ENCODE measurements at places on chromosomes 1 and 21. TPM values are rescaled to one million over a fixed set of nuclear protein-coding genes. Genes with fewer than 3 reads are reported as not detected.

- no peak for DNase-seq
Measured at GRCh38 chr1:44345187-44345775, 9.8 kb downstream of the ERI3 start.

GRCh38 chr21:40029888-40030287, 162.7 kb downstream of the PCP4 start:
- DNase-seq, result peak; percentile 18

GRCh38 chr1:61424382-61424781, 300.6 kb downstream of the TM2D1 start:
- DNase-seq, result no peak

DNA sequence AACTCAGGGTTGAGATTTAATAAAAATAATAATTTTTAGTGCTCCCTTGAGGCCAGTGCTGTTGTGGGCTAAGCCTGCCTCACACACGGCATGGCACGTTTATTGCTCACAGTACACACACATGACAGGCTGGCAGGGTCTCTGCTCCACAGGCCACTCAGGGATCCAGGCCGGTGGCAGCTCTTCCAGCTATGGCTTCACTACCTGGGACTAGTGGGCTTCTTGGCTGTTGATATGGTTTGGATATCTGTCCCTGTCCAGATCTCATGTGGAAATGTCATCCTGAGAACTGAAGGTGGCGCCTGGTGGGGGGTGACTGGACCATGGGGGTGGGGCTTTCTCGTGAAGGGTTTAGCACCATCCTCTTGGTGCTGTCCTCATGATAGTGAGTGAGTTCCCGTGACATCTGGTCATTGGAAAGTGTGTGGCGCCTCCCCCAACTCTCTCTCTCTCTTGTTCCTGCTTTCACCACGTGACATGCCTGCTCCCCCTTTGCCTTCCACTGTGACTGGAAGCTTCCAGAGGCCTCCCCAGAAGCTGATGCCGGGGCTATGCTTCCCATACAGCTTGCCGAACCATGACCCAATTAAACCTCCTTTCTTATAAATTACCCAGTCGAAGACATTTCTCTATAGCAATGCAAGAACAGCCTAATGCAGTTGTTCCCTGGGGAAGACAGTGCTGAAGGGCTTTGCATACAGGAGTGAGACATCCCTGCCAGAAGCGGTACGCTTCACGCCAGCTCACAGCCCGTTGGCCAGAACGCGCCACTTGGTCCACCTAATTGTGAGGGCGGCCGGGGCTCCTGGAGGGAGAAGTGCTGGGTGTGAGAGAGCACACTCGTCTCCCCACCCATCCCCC, 226.9 kb upstream of the C1orf174 start:
- no peak for DNase-seq

GRCh38 chr1:54227891-54228310, 27.9 kb downstream of the MRPL37 start:
- DNase-seq, result no peak

- DNase-seq, result no peak
Measured at GRCh38 chr1:220303871-220304270, 31.6 kb upstream of the RAB3GAP2 start.

DNA sequence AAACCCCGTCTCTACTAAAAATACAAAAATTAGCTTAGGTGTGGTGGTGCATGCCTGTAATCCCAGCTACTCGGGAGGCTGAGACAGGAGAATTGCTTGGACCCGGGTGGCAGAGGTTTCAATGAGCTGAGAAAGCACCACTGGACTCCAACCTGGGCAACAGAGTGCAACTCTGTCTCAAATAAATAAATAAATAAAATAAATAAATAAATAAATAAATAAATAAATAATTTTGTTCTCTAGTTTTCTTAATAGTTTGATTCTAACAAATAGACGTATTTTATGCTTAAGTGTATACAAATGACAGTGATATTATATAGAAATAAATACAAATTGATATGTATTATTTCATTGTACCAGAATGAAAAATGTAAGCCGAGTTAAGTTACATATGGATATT, 339.9 kb upstream of the OLFM3 start:
- no peak for DNase-seq

- DNase-seq, result no peak
Measured at GRCh38 chr1:221371705-221372104, 370.2 kb downstream of the DUSP10 start.

AKR7A3 gene
- total RNA-seq, result 0.20 TPM

DNA sequence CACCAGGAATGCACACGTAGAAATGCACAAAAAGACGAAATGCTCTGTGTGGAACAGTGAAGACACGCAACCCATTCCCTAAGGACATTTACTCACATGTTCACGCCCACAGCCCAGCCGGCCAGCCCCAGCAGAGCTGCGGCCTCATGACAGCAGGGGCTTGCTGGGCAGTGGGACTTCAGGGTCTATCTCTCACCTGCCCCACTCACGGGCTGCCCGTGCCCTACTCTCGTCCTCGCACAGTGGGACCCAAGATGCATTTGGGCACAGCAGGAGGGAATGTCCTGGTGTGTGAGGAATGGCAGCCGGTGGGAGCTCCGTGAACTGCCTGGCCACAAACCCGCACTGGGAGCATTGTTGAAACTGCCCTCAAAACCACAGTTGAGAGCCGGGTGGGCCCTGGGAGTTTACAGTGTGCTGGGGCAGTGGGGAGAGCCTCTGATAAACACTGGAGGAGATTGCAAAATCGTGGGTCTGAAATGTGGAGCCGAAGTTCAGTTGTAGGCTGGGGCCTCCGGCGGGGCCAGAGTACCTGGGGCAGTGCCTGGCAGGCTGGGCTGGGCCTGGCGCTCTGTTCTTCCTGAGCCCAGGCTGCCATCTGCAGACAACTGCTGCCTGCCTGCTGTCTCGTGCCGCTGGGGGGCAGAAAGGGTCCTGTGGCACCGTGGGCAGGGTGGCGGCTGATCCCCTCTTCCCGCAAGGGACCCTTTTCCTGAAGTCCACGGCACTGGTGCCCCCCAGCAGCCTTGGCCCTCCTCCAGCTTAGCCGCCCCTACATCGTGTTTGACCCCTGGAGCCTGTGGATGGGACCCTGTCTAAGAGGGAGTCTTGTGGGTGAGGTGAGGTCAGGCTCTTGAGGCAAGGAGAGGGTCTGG, 20.7 kb upstream of the POFUT2 start:
- no peak for DNase-seq

FAM151A gene
- not detected for total RNA-seq

DNA sequence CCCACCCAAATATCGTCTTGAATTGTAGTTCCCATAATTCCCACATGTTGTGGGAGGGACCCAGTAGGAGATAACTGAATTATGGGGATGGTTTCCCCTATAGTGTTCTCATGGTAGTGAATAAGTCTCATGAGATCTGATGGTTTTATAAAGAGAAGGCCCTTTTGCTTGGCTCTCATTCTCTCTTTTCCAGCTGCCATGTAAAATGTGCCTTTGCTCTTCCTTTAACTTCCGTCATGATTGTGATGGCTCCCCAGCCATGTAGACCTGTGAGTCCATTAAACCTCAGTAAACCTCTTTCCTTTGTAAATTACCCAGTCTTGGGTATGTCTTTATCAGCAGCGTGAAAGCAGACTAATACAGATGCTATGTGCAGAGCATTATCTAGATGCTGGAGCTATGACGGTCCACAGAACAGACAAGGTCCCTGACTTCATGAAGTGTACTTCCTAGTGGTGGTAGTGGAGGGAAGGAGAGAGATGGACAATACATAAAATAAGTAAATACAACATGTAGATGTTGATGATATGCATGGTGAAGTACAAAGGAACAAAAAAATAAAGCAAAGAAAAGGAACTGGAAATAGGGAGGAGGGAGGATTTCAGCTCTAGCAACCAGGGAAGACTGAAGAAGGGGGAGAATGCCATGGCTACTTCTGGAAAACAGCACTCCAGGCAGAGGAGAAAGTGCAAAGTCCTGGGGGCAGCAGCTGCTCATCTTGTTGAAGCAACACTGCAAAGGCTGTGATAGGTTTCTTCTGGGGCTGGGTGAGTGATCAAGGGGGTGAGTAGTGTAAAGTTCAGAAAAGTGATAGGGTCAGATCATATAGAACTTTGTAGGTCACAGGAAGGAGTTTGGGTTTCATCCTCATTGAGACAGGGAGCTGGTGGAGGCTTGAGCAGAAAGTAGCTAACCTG, 6.8 kb upstream of the RCAN1 start:
- no peak for DNase-seq

TEDDM1 gene
- total RNA-seq, result not detected

FOXD2 gene
- total RNA-seq, result 0.04 TPM

OPN3 gene
- total RNA-seq, result 6.3 TPM

ACTN2 gene
- 1,486 TPM for total RNA-seq

GRCh38 chr1:24688033-24688432, 44.9 kb downstream of the SRRM1 start:
- DNase-seq, result no peak

GRCh38 chr1:19769211-19769932, 30.3 kb downstream of the TMCO4 start:
- DNase-seq, result no peak

SLC22A15 gene
- total RNA-seq, result 10.1 TPM

RHCE gene
- total RNA-seq, result 0.28 TPM

- no peak for DNase-seq
Measured at GRCh38 chr1:226582966-226583365, 34.4 kb downstream of the STUM start.

ASCL5 gene
- not detected for total RNA-seq

DNA sequence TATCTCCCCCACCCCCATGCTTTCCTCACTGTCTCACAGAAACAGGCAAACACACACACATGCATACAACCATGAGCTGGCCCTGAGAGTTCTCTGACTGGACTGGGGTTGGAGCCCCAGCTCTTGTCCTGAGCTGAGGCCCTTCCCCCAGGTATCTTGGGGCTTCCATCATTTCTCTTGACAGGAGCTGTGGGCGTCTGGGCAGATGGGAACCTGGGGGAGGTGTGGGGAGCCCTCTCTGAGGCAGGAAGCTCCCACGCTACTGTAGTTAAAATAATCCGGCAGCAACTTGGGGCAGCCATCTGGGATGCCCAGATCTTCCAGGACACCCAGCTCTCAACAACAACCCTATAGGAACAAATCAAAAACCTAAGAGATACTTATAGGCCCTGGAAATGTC, 2.7 kb upstream of the KIF21B start:
- no peak for DNase-seq

GRCh38 chr1:193516755-193517388, 330.5 kb upstream of the B3GALT2 start:
- no peak for DNase-seq

AMY2A gene
- 1.7 TPM for total RNA-seq

DNA sequence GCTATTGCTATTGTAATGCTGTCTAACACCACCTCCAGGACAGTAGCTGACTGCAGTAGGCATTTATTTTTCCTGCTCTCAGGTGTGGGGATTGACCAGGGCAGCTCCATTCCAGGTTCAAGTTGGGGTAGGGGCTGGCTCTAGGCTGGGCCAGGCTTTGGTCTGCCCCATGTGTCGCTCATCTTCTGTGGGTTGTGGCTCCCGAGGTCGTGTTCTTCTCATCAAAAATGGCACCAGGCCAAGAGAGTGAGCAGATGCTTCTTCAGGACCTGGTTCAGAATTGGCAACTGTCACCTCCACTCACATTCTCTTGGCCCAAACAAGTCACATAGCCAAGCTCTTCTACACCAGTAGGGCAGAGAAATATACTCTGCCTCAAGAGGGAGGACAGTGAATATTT, 133.7 kb downstream of the PTPRU start:
- DNase-seq, result no peak

- no peak for DNase-seq
Measured at GRCh38 chr1:116110567-116111523, at the start of gene MAB21L3. TSS of gene MAB21L3 (plus strand) at chr1:116111399. CDS start at chr1:116112616, 1,217 bp downstream.

GRCh38 chr1:246577082-246577719, 10.9 kb downstream of the CNST start:
- no peak for DNase-seq

DNA sequence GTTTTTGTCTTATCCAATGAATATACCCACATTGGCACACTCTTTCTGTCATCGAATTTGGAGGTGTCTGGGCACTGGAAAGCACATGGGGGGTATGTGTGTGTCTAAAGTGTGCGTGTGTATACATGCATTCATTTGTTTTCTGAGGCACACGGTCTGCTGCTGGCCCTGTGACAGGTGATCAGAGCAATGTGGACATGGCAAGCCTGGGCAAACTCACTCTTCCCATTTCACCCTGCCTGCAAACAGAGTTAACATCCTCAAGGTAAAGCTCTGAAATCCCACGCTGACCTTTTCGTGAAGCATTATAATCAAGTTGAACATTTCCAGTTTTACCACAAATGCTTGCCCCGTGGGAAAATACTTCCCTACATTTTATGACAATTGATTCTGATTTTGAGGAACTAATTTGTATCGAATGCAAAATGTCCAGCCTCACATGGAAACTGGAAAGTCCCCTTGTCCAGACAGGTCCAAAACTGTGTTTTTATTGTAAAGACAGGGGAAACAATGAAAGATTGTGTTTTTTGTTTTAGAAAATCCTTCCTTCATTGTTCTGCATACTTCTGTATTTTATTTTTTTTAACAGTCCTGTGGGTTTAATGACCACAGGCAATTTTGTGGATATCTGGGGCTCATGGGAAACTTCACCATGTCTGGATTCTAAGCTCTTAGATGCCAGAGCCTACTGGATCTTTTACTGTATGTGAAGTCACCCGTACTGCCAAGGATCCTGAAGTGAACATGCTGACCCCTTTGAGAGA, 160.9 kb downstream of the PBX1 start:
- no peak for DNase-seq

- DNase-seq, result peak; percentile 83
Measured at GRCh38 chr1:9867408-9868243, 42.4 kb downstream of the CTNNBIP1 start.

DNA sequence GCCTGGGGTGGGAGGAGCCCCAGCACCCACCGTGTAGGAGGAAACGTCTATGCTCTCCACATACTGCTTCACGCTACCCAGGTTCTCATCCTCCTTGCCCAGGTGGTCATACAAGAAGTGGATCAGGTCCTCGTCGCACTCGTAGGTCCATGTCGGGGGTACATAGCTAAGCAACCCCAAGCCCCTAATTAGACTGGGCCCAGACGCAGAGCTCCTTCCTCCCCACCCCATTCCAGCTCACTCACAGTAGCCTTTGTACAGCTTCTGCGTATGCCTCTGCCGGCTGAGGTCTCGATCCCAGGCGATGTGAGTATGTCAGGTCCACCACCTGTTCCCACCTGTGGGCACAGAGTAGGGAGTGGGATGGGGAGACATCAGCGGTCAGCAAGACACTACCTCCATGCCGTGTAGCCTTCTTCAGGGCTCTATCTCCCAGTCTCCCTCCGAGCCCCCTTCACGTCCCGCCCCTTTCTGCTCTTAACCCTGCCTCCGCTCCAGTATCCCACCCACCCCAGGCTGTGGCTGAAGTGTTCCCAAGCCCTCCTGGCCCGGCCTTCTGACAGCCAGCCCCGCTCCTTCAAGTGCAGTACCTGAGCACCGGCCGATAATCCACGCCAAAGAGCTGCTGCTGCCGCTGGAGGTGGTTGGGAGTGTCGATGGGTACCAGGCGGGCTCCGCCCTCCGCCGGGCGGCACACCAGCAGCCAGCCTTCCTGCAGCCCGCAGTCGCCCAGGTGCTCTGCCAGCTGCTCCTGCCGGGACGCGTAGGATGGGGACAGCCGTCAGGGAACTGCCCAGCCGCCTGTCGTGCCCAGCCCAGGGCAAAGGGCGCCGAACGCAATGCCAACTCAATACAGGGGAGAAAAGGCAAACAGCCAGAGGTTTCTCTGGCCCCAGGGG, 919 bp downstream of the HECTD3 start:
- DNase-seq, result peak; percentile 53

Data from right atrium auricular region (tissue), 2 donors.